Heart right ventricle (tissue), 16 donors: ENCODE measurements at places on chromosomes 16 and 17.

DNA sequence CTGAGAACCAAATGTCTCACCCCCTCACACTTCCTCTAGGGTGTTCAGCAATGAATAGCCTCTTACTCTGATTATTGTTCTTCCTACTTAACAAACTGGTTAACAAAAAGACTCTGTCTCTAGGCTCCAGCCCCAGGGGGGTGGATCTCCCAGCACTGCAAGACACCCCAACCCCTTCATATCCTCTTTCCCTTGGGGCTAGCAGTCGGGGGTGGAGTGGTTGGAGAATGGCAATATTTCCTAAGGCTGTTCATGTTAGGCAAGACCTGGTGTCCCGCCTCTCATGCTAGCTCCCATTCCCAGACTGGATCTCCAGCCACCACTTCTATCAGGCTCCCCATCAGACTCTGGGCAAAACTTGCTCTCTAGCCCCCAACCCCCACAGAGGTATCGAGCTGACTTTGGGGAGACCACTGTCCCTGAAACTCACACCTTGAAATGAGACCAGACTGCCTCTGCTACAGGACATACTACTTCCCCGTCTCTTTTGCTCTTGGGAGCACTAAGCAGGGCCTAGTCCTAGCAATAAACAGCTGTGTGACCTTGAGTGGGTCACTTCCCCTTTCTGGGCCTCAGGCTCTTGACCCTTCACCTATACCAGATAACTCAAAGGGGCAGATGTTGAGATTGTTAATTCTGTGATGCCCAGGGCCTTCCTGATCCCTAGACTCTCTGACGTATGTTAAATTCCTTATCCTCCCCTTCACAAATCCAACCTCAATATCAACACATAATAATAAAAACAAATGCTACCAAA is 2.4 kb downstream of the SLC25A35 start:
- DNase-seq, result no peak
- no peaks in the 10 kb centered on the region for H3K27me3 ChIP-seq
- no peaks in the 10 kb centered on the region for H3K36me3 ChIP-seq
- H3K4me3 ChIP-seq, result no peak overlapping the region
- peaks cover 33% of the 10 kb centered on the region for H3K4me1 ChIP-seq
- H3K27ac ChIP-seq, result no peak overlapping the region

- no peak for DNase-seq
- H3K4me1 ChIP-seq, result peaks cover 64% of the 10 kb centered on the region
- no peaks in the 10 kb centered on the region for H3K27me3 ChIP-seq
- H3K36me3 ChIP-seq, result no peaks in the 10 kb centered on the region
- peak overlapping the region; percentile 100 for H3K27ac ChIP-seq
Observed at GRCh38 chr17:80261895-80262279, 1.2 kb downstream of the RNF213 start.

DNA sequence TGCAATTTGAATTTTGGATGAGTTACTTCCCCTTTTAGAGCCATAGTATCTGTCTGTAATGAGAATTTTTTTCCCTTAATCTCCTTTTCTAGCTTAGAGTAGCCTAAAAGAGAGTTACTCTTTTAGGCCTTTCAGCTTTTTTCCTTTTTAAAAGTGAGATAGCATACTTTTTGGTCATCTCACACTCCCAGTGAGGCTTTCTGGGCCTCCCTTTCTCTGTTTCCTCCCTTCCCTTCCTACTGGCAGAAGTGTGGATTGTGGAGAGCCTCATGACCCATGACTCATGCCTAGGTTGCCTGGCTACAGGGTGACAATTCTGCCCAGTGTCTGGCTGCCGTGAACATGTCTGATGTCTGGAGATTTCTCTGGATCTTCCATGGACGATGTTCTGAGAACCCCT is 15.2 kb downstream of the KRT23 start:
- H3K27ac ChIP-seq, result no peak overlapping the region
- peaks cover 7% of the 10 kb centered on the region for H3K27me3 ChIP-seq
- H3K4me1 ChIP-seq, result no peaks in the 10 kb centered on the region
- no peak overlapping the region for H3K4me3 ChIP-seq

DNA sequence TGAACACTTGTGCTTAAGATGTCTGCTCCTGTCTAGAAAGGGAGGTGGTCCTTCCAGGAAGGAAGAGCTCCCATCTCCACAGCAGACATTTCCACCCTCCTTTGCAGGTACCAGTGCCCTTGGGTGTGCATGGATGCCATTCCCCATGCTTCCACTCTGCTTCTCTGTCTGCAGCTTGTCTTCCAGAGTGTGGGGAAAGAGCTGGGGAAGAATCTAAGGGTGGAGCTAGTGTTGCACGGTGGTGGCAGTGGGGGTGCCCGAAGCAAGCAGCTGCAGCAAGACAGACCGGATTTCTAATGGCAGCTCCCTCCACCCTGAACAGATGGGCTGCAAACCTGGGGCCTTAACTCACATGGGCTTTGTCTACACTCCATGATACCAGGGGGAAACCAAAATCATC is 22.6 kb upstream of the HOXB13 start:
- DNase-seq, result no peak
- H3K36me3 ChIP-seq, result no peaks in the 10 kb centered on the region
- H3K4me1 ChIP-seq, result peaks cover 8% of the 10 kb centered on the region
- H3K4me3 ChIP-seq, result no peak overlapping the region
